ENCODE measurements at places on chromosomes 3 and 15.

GRCh38 chr15:101479851-101480612, 9.5 kb downstream of the PCSK6 start:
- DNase-seq = no peak

DNA sequence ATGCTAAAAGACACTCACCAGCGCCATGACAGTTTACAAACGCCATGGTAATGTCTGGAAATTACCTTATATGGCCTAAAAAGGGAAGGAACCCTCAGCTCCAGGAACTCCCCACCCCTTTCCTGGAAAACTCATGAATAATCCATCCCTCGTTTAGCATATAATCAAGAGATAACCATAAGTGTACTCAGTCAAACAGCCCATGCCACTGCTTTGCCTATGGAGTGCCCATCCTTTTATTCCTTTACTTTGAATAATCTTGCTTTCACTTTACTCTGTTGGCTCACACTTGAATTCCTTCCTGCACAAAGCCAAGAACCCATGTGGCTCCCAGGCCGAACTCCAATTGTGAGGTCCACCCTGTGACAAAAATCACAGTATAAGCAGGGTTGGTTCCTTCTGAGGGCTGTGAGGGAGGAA, 19.1 kb upstream of the FSTL1 start:
- DNase-seq = no peak

DNA sequence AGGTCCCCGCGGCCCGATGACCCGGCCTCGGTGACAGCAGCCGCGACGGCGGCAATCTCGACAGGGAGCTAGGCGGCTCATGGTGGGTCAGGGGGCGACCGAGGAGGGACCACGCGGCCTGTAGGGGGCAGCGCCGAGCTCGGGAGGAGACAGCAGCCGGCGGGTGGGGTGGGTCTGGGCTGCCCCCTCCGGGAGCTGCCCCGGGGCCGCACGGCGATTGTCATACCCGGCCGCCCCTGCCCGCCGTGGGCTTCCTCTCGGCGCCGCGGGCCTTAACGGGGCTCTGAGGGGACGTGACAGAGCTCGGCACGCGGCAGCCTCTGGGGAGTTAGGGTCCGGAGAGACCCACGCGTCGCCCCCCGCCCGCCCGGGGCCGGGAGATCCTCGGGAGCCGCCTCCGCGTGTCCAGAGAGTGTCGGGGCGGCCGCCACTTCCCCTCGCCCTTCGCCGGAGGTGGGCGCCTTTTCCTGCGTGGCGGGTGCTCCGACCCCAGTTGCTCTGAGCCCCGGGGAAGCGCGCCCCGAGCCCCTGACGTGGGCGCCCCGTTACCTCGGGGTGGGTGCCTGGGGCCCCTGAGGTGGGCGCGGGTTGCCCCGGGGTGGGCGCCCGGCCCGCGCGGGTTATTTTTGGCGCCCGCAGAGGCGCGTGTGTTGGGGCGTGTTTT, 539 bp upstream of the PLCL2 start:
- DNase-seq = no peak

DNA sequence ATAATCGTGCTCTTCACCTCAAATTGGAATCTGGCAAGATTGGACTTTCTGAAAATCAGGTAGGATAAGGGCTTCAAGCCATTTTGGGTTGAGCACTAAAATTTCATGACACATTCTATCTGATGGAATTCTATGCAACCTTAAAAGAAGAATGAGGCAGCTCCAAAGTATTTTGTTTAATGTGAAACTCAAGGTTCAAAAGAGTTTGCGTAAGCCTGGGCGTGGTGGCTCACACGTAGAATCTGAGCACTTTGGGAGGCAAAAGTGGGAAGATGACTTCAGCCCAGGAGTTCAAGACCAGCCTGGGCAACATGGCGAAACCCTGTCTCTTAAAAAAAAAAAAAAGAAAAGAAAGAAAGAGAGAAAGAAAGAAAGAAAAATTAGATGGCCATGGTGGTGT, 3.6 kb upstream of the PLA1A start:
- no peak for DNase-seq

Measured in fibroblast of skin of left biceps (primary cell).